AG04450 (cell line): ENCODE measurements at places on chromosomes 11 and 22.

DNA sequence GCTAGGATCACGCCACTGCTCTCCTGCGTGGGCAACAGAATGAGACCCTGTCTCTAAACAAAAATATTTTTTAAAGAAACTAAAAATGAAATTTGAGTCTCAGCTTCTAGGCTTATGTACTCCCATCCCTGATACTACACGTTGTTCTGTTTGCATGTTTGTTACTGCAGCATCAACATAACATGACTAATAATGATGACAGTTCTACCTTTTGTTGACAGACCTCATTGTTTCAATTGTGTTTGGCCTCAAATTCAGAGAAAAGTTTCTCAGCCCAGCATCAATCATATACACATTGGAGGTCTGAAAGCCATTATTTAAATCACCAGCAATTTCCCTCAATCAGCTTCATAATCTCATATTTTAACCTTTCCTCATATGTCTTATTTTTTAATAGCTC is 20.8 kb downstream of the LAYN start:
- no peak for DNase-seq

GRCh38 chr11:133907216-133907615 is 49.6 kb downstream of the IGSF9B start:
- no peak for DNase-seq

DNA sequence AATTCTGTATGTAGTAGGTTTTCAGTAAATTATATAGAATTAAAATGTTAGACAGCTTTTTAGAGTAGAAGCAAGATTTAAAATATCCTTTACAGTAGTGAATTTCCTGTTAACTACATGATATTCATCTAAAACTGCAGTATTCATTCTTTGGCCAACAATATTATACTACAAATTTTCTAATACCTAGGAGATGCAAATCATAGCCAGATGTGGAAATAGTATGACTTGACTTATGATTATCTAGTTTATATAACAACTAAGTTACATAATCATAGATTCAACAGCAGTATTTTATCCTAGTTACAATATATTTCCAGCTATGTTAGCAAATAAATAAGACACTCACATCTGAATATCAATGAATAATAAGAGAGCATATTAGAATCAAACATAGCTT is 163.2 kb downstream of the MSANTD4 start:
- DNase-seq, result no peak

- DNase-seq, result no peak
Measured at GRCh38 chr11:65362320-65362931, 7.9 kb downstream of the TIGD3 start.

- DNase-seq, result peak; percentile 41
Measured at GRCh38 chr11:11787305-11788062, 54.3 kb upstream of the USP47 start.

GRCh38 chr11:99683933-99684332 is 663.2 kb downstream of the CNTN5 start:
- no peak for DNase-seq

- DNase-seq, result peak; percentile 85
Measured at GRCh38 chr11:94185416-94186084, 56.9 kb downstream of the PANX1 start.

DNA sequence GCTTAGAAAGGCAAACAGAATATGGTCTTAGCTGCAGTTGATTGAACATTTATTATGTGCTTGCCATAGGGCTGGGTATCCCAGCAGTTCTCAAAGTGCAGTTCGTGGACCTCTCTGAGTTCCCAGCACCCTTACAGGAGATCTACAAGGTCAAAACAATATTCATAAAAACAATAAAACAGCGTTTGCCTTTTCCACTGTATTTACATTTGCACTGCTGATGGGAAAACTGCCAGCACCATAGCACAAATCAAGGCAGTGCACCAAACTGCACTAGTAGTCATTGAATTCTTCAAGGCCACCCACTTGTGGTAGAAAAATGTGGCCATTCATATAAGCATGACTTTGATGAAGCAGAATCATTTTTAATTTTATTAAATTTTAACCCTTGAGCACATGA is 128.1 kb downstream of the CCDC34 start:
- DNase-seq, result no peak

GRCh38 chr11:62553080-62553838 is 6.7 kb upstream of the AHNAK start:
- peak; percentile 84 for DNase-seq

DNA sequence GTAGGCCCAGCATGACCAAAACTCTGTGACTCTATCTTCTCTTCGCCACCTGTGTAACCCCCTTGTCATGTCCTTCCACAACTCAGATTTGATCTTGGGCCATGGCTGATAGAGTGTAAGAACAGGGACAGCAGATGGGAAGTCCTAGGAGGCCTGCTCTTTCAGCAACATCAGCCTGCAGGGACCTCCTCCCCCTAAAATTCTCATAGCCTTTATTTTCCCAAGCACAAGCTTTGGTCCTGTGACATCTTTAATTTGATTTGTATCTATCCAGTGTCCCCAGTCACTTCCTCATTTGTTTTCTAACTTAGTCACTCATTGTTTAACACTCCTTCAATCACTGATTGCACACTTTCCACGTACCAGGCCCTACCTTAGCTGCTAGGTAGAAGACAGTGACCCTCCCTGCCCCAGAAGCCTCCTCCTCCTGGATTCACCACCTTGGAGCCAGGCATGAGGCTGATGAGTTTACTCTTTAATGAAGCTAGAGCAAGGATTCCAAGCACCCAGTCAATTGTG is 5.3 kb downstream of the UBQLN3 start:
- DNase-seq, result no peak

GRCh38 chr11:93198215-93198845 is 539 bp upstream of the SLC36A4 start:
- DNase-seq, result no peak

GRCh38 chr11:77024745-77025144 is 9.5 kb upstream of the B3GNT6 start:
- no peak for DNase-seq

GRCh38 chr11:109586789-109587188 is 164.8 kb downstream of the C11orf87 start:
- no peak for DNase-seq

DNA sequence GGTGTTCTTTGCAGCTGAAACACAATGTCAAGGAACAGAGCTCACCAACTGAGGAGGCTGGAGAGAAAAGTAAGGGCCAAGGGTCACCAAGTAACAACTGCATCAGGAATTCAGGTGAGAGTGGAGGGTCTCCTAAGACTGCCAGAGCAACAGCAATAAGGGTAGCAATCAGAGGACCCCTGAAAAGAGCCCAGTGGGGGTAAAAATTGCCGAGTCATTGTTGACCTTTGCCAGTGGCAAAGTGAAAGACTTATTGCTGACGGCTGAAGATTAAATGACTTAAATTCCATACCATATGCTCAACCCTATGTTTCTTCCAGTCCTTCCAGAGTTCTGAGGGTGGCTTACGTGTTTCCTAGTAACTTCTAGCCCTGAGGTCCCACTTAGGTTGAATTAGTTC is 51.9 kb upstream of the ARHGAP42 start:
- DNase-seq, result no peak

DNA sequence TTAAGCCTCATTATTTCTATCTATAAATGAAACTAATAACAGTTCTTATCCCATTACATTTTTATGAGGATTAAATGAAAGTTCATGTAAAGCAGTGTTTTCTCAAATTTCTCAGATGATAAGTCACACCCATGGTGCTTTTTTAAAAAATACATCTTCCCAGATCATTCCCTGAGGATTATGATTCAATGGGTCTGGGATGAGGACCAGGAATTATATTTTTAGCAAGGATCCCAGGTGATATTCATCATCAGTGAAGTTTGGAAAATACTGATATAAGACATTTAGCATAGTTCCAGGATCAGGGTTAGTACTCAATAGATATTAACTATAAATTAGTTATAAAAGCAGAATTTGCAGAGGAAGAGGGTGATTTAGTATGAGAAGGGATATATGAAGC is 89.1 kb downstream of the BBOX1 start:
- DNase-seq, result no peak

- no peak for DNase-seq
Measured at GRCh38 chr11:57217053-57217452, 20.0 kb downstream of the APLNR start.

DNA sequence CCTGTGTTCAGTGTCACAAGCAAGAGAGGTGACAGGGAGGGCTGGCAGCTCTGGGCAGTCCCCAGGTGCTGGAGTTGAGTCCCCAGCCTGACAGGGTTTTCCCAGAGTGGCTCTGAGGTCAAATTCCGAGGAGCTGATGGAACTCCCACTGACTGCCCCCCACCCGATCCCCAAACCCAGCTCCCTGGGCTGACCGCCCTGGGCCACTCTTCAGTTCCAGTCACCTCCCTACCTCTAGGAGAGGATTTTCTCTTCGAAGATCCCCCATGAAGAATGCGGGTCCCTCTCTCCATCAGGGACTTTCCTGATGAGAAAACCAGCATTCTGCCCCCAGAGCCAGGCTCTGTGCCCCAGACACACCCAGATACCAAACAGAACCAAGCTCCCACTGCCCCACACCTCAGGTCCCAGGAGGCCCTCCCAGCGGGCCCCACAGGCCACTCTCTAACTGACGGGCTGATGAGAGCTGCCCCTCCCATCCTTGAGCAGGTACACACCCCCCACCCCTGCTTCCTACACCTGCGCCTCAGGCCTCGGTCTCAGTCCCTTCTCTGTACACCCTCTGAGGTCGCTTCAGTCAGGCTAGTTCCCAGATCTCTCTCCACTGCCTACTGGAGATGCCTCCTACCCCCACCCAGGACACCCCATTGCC is 12.1 kb upstream of the RAC2 start:
- no peak for DNase-seq

DNA sequence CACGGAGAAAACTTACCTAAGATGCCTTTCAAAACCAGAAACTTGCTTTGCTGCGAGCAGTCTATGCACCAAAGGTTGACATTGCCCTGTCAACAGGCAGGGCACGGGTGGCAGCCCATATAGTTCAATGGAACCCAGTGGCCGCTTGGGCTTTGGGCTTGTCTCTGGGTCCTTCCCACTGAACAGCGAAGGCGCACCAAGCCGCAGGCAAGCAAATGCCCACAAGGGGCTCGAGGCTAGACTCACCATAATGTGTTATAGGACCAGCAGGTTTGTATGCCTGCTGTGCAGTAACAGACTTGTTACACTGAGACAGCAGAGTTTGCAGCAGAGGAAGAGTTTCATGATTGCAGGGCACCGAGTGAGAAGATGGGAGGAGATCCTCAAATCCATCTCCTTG is 20.3 kb downstream of the CLDN5 start:
- no peak for DNase-seq

GRCh38 chr22:31345331-31346254 is 553 bp downstream of the PATZ1 start:
- peak; percentile 34 for DNase-seq

DNA sequence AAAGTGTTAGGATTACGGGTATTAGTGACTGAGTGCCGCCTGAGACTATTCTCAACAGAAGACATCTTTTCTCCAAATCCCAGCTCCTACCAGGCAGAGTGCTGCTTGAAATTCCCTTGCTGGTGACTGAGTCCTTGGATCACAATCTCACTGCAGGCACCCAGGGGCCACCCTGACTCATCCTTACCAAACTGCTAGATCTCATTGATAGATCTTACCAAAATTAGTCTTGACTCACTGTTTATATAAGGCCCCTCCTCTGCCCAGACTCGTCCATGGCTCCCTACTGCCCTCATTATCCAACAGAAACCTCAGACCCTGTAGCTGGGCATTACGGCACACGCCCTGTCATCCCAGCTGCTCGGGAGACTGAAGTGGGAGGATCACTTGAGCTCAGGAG is 14.7 kb downstream of the TBC1D10A start:
- DNase-seq, result no peak

GRCh38 chr22:44707752-44708151 is 5.7 kb downstream of the PRR5 start:
- DNase-seq, result no peak

DNA sequence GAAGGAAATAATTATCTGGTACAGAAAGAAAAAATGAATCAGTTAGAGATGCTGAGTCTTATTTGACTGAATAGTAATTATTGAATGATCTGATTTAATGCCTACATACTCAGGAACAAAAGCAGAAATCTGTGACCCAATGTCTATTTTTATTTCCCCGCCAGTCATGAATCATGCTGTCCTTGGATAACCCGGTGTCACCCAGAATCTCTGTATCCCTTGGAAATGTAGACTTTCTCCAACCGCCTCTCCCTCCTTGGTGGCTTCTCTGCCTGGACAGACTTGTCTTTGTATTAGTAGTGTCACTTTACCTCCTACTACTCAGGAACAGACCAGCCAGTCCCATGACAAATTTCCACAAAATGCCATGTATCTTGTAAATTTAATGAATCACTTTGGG is 173.3 kb upstream of the PDGFD start:
- DNase-seq, result no peak

GRCh38 chr22:49604732-49605302 is 222.9 kb downstream of the BRD1 start:
- DNase-seq, result no peak

DNA sequence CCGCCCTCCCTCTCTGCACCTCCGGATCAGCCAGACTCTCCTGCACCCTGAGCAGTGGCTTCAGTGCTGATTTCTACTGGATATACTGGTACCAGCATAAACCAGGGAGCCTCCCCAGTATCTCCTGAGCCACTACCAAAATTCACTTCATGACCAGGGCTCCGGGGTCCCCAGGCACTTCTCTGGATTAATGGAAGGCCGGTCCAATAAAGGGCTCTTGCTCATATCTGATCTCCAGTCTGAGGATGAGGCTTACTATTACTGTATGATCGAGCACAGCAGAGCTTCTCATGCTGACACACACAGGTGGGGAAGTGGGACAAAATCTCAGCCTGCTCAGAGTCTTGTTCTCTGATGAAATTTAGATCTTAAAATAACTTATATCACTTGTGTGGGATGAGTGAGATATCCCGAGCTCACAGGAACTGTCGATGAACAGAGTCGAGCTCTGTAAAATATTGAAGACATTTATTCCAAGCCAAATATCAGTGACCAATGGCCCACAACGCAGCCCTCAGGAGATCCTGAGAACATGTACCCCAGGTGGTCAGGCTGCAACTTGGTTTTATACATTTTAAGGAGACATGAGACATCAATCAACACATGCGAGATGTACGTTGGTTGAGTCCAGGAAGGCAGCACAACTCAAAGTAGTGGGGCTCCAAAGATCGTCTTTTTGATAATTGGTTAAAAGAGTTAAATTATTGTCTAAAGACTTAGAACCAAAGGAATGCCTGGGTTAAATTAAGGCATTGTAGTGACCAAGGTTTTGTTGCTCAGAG is 93.0 kb upstream of the TOP3B start:
- no peak for DNase-seq

DNA sequence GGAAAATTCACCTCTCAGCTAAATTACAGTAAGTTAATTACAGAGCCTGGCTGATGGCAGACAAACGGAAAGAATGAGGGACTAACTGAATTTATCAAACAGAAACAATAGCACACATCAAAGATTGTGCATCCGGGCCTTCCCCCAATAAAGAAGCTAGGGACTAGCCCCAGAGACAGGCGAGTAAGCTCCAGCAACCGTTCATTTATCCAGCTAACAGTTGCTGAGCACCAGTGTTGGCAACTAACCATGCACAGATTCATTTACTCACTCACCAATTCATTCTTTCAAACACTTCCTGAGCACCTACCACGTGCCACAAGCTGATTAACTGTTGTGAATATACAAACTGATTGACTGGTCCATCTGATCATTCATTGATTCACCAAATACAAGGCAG is 51.2 kb downstream of the SMCO4 start:
- DNase-seq, result no peak
